ENCODE measurements at places on chromosomes 1 and 21. TPM values are rescaled to one million over a fixed set of nuclear protein-coding genes. Genes with fewer than 3 reads are reported as not detected.

DNA sequence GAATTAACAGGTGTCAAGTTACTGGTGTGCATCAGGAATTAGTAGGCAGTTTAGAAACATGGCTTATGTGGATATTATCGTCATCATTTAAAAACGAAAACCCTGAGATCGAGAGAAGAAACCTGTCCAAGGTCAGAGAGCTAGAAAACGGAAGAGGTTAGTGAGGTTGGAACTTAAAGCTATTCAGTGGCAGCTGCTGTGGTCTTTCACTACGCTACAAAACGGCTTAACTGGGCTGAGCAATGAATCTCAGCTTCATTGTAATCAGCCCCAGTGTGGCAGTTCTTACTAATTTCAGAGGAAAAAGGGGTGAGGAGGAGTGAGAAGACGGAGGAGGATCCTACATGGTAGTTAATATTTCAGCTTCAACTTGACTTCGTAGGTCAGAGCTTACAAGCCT is 77.9 kb downstream of the DAB1 start:
- DNase-seq = no peak

DNA sequence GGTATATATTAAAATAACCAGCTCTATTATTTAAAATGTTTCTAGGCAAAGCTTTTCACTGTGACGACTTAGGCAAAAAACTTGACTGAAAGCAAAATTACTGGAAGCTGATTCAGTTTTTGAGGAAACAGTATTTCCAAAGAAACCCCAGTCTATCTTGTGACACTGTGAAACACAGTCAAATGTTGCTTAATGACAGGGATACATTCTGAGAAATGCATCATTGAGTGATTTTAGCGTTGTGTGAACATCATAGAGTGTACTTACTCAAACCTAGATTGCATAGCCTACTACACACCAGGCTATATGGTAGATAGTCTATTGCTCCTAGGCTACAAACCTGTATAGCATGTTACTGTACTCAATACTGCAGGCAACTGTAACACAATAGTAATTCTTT is 116.9 kb upstream of the KCNK1 start:
- DNase-seq = no peak

DNA sequence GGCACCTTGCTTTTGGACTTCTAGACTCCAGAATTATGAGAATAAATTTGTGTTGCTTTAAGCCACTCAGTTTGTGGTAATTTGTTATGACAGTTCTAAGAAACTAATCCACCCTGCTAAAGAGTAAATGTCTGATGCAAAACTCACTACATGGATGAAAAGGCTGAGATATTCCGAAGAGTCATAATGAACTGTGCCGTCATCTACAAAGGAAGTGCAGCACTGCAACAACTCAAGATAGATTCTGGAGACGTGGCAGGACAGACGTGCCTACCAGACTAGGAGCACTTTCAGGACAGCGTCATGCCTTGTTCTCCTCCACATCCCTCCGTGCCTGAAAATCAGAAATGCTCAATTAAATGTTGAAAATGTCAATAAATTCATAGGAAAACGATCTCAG is 24.4 kb upstream of the IRF2BP2 start:
- DNase-seq = no peak

DNA sequence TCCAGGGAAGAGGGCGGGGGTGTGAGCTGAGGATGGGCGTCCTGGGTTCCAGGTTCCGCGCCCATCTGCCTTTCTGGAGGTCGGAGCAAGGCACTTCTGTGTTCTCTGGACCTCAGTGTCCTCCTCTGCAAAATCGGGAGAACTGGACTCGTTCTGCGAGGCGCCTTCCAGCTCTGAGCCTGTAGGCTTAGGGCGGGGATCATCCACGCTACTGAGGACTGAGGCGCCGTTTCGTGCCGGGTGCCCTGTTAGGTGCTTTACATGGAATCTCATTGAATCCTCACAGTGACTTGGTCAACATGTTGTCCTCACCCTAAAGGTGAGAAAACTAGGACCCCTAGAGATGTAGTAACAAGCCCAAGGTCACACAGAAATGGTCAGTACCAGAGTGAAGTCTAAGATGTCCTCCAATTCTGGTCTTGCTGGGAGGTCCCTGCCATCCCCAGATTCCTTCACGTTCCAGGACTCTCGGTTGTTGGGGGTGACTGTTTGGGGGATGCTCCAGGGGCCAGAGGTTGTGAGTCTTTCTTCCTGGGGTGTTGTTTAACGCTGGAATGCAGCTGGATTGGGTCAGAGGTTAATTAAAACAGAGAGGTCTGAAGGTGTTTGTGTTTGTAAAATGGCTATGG is 677 bp downstream of the PRKAA2 start:
- DNase-seq = peak; percentile 2

DNA sequence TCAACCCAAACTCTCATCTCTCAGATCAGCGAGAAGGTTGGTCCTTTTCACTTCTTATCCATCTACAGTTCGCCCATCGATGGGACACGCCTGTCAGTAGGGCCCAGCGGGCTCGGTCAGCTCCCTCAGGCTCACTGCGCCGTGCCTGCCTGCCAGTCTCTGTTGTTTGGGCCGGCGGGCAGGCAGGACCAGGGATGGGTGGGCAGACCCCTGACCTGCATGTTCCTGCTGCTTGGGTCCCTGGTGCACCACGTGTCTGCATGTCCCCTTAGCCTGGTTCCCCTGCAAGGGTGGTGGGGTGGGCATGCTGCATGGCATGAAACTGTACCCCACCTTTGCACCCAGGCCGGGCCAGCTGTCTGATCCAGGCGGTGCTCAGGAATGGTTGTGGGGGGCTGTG is 52.4 kb downstream of the PTPRF start:
- DNase-seq = no peak

DNA sequence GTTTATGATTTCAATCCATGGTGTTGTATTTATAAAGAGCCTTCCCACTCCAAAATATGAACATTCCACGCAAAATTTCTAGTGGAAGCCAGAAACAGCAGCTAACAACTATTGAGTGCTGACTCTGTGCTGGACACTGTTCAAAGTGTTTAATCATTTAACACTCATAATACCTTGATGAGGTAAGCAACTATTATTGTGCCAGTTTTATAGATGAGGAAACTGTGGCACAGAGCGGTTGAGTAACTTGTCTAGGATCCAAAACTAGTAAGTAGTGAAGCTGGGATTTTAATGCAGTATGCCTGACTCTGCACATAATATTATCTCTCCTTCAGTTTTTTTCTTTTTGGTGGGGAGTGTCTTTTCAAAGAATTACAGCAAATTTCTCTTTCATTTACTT is 228.3 kb downstream of the SLC35F3 start:
- DNase-seq = no peak

DNA sequence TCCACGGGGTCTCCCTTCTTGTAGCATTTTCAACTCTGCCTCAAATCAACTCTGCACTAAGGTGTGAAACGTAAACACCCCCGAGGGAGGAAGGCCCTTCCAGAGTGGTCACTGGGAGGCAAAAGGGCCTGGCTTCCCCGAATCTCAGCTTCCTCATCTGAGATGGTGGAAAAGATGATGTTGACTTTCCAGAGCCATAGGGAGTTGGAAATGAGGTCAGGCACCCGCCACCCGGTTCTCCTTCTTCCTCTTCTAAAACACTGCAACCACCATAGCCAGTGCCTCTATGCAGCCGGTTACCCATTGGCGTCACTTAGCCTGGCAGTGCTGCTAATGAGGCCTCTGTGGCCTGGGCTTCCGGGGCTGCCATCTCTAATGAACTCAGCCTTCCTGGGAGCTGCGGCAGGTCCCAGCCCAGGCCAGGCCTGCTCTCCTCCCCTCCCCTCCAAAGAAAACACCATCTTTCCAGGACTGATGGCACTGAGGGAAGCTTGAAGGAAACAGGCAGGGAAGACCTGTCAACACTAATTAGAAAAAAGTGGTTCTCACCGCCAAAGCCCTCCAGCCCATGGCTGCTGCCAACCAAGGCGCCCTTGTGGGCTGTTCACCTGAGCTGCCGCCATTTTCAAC is 175.0 kb downstream of the KAZN start:
- no peak for DNase-seq

DNA sequence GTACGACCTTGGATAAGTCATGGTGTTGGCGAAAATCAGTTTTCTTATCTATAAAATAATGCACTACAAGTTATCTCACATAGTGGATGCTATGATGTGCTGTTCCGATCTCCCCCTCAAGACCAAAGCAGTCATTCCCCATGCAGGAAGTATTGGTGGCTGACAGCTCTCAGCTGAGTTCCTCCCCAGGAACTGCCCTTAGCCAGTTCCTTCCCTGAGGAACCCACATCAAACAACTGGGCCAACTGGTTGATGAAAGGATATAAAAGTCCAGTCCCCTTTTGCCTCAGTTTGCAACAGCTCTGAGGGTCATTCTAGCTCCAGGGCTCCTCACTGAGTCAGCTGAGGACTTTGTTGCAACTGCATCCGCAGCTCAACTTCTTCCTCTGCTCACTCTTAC is 16.1 kb upstream of the SLAMF1 start:
- DNase-seq = no peak

GRCh38 chr1:196440711-196441110 is 167.5 kb downstream of the KCNT2 start:
- no peak for DNase-seq

- DNase-seq = no peak
Measured at GRCh38 chr1:12255913-12256312, 26.1 kb downstream of the VPS13D start.

- DNase-seq = no peak
Measured at GRCh38 chr1:56417646-56418045, 161.7 kb downstream of the PLPP3 start.

- no peak for DNase-seq
Measured at GRCh38 chr1:19938472-19938871, 15.1 kb upstream of the PLA2G2E start.

DNA sequence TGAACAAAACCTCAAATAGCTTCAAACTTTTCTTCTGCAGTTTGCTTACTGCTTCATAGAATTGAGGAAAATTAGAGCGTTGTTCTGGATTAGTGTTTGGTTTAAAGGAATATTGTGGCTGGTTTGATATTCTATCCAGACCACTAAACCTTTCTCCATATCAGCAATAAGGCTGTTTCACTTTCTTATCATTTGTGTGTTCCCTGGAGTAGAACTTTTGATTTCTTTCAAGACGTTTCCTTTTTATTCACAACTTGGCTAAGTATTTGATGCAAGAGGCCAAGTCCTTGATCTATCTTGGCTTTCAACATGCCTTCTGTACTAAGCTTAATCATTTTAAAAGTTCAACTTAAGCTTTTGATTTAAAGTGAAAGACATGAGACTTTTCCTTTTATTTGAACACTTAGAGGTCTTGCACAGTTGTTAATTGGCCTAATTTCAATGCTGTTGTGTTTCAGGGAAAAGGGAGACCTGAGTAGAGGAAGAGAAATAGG is 359.1 kb downstream of the S1PR1 start:
- no peak for DNase-seq

- no peak for DNase-seq
Measured at GRCh38 chr1:210731597-210731996, 402.4 kb downstream of the KCNH1 start.

- DNase-seq = peak; percentile 92
Measured at GRCh38 chr1:247007511-247008405, at the start of gene ZNF695. TSS of gene ZNF695 (minus strand) at chr1:247008057. CDS start at chr1:247007908, 149 bp downstream.

GRCh38 chr1:182359645-182360044 is 31.9 kb downstream of the GLUL start:
- DNase-seq = no peak

GRCh38 chr1:220370041-220370700 is 97.9 kb upstream of the RAB3GAP2 start:
- peak; percentile 51 for DNase-seq

- DNase-seq = no peak
Measured at GRCh38 chr1:43021547-43022474, 63.1 kb upstream of the SLC2A1 start.

GRCh38 chr1:116433275-116434257 is 60.5 kb downstream of the ATP1A1 start:
- DNase-seq = no peak

SEMA4A gene
- 0.31 TPM for total RNA-seq

TMEM53 gene
- total RNA-seq = 4.6 TPM

ADORA3 gene
- total RNA-seq = not detected
